ENCODE measurements at places on chromosomes 13 and 19. TPM values are rescaled to one million over a fixed set of nuclear protein-coding genes. Genes with fewer than 3 reads are reported as not detected.
A peak's percentile ranks its signal among the peaks of the same experiment; 100 is the strongest.

Gene SHANK1
- 0.56 TPM for total RNA-seq

- no peak for DNase-seq
Observed at GRCh38 chr19:7262470-7262869, 31.7 kb downstream of the INSR start.

GRCh38 chr19:58217607-58218391, 10.9 kb upstream of the ZNF544 start:
- no peak for DNase-seq

DNA sequence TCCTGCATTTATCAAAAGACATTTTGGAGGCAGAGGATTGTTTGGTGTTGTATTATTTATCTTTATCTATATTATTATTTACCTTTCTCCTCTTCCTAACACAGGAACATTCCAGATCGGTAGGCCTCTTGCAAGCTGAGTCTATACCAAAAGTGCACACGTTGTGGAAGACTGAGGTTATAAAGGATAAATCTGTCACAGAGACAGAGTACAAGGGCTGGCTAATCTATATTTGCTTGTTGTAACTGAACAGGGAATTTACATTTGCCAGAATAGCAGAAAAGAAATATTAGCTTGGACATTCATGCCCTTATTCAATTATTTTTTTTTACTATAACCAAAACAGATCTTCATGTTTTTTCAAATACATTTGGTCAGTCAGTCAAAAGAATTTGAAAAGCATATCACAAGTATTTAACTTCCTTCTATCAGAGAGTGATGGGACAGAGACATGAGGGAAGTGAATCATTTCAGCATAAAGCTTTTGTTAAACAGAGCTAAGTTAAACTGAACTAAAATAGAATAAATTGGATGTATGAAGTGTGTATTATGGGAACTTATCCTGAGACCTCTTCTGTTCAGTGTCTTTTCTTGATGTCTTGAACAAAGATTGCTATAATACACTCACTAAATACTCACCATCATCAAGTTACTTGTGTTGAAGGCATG, 352.5 kb downstream of the DNAJC15 start:
- DNase-seq = no peak

DNA sequence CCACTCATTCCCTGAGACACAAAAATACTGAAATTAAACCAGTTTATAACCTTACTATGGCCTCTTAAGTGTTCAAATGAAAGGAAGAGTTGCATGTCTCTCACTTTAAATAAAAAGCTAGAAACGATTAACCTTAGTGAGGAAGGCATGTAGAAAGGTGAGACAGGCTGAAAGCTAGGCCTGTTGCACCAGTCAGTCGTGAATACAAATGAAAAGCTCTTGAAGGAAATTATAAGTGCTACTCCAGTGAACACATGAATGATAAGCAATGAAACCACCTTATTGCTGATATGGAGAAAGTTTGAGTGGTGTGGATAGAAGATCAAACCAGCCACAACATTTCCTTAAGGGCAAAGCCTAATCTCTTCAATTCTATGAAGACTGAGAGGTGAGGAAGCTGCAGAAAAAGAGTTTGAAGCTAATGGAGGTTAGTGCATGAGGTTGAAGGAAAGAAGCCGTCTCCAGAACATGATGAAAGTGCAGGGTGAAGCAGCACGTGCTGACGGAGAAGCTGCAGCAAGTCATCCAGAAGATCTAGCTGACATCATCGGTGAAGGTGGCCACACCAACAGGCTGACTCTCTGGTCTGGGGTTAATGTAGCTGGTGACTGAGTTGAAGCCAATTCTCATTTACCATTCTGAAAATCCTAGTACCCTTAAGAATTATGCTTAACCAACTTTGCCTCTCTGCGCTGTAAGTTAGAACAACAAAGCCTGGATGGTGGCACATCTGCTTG, 94.5 kb upstream of the TEX29 start:
- DNase-seq = no peak

Gene BEST2
- not detected for total RNA-seq

Gene ZNF823
- 4.4 TPM for total RNA-seq

DNA sequence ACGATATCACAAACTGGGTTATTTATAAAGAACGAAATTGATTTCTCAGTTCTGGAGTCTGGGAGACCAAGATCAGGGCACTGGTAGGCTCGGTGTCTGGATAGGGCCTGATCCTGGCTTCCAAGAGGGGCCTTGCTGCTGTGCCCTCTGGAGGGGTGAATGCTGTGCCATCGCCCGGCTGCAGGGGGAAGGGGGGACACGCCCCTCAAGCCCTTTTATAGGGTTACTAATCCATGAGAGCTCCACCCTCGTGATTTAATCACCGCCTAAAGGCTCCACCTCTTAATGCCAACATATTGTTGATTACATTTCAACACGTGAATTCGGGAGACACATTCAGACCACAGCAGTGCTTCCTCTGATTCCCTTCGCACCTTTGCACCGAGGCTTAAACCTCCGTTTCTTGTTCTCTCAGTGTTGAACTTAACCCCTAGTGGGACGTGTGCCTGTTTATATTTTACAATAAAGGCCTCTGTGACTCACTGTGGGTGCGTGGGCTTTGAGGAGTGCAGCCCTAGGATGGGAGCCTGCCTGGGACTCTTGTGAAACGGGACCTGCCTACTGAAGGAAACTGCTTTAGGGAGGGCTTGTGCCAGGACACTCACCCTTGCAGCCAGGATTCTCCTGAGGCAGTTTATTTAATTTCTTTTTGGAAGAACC, 52.4 kb upstream of the SPATA13 start:
- no peak for DNase-seq

GRCh38 chr19:50626795-50627194, 12.9 kb downstream of the SYT3 start:
- DNase-seq = no peak

DNA sequence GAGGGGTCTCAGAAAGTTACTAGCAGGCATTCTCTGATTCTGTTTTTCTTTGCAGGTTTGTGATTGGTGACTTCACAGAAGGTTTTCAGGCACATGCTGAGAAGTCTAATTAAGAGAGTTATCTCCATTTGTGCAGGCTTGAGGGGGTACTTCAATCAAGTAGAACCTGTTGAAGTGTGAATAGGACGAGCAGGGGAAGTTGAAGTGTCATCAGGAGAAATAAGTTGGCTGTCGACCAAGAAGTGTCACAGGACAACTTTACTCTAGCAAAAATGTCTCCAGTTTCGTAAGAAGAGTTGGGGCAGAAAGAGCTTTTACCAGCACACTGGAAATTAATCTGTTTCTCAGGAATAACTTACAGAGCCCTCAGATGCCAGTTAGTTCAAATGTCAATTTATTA, 576.5 kb upstream of the SLITRK5 start:
- no peak for DNase-seq

DNA sequence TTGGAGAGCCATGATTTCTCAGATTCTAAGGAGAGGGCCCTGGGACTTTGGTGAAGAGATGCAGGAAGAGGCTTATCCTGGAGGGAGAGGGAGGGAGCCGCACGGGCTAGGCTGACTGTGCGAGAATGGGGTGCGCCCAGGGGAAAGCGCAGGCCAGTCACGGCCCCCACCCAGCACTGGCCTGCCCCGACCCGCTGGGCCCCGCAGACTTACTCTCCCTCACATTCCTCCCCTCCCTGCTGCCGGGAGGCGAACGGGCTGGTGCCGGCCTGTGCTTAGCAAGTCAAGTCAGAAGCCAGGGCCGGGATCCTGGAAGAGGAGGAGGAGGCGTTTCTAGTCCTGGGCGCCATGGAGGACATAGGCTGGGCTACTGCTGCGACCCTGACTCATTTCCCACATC, 120.0 kb downstream of the CRYL1 start:
- DNase-seq = no peak

DNA sequence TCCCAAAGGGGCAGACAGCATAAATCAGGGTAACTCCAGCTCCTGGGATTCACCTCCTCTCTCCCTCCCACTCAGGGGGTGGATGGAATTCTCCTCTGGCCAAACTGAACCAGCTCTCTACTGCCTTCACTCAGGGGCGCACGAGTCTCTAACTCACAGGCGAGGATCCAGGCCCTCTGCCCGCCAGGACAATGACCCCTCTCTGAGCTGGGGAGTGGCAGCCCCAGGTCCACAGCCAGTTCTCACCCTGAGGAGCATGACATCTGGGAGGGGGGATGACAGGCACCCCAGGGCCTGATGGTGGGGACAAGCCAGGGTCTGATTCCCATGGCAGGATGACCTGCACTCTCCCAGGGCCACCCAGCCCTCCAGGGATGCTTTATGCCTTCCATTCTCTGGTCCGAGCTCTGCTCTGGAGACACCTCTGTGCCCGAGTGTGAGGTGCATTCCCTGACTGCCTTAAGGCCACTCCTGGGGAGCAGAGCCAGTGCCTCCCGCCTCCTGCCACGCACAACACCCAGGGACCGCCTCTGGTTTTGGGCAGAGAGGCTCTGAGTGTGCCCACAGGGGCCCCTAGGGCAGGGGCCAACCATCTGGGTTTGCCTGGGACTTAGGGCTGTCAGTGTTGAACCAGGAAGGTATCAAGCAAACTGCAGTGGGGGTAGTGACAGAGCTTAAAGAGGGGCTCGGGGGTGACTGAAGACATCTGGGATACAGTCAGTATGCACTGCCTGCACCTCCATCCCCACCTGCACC, 66.2 kb downstream of the GNG7 start:
- DNase-seq = peak; percentile 23

Gene APOE
- 149 TPM for total RNA-seq

GRCh38 chr13:77047649-77048343, 20.8 kb upstream of the FBXL3 start:
- DNase-seq = no peak

Gene CEACAM8
- total RNA-seq = not detected

Gene HDGFL2
- 29.6 TPM for total RNA-seq

GRCh38 chr13:43128504-43128961, 105.1 kb downstream of the DNAJC15 start:
- peak; percentile 32 for DNase-seq

DNA sequence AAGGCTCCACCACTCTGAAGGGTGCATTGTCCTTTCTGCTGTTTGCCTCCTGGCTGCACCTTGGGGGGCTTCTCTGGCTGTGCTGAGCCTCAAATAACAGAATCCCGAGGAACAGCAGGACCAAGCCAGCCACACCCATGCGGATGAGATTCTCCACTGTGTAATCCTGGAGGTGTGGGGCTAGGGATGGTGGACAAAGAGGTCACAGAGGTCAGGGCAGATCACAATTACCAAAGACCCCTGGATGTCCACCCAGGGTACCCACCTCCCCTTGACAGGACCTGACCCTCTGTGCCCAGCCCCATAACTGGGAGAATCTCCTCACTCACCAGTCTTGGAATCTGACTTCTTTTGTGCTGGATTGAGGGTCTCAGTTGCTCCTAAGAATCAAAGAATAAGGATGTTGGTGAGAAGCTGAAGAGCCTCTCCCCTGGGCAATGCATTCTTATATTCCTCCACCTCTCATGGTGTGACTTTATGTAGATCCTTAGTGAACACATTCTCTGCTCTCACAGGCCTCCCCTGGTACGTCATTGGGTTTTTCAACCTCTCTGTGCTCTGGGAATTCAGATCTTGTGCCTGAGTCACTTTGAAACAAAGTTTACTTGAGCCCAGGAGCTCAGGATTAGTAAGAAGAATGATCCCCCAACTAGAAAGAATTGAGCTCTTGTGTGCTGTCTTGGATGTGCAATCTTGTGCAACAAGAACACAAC, 5.2 kb downstream of the LILRA4 start:
- no peak for DNase-seq

DNA sequence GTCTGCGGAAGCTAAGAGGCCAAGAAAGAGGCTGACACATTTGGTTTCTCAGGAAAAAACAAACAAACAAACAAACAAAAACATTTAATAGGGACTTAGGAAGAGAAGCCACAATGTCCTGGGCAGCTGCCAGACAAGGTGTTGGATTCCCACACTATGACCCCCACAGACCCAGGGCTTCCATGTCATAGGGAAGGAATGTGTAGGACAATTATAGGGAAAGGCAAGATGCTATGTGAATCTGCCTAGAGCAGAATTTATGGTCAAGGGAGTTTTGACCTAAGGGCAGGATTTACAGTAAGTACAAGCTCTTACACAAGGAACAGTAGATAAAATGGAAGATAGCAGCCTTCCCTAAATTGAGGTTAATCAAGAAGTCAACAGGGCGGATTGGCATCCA, 9.1 kb upstream of the CDADC1 start:
- no peak for DNase-seq

Gene BRSK1
- total RNA-seq = 4.0 TPM

DNA sequence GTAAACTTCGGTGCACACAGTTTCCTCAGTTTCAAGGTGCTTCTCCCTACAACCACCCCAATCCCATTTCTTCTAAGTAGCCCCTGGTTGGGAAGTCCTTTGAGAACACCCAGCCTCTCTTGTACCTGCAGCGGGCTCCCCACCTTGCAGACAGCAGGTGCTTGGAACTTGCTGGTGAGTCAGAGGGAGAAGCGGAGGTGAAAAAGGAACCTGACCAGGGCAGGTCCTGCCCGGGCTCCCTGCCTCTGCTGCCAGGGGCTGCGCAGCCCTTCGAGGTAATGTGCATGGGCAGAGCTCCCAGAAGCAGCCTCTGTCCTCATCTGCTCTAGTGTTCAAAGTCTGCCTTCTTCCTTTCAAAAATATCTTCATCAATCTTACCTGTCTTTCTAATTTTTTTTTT, 274.0 kb upstream of the SOX1 start:
- DNase-seq = no peak

DNA sequence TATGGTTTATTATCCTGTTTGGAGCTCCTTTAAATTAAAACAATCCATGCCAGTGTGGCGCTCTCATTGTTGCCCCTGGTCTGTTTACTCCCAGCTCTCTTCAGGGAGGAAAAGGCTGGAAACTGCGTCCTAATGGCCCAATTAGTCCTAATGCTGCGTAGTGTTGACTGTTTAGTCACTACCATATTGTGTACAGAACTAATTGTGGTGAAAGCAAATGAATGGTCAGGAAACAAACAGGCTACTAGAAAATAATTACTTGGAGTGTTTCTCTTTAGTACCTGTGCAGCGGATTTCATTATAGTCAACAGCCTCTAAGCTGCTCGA, 54.5 kb upstream of the MTIF3 start:
- DNase-seq = no peak

DNA sequence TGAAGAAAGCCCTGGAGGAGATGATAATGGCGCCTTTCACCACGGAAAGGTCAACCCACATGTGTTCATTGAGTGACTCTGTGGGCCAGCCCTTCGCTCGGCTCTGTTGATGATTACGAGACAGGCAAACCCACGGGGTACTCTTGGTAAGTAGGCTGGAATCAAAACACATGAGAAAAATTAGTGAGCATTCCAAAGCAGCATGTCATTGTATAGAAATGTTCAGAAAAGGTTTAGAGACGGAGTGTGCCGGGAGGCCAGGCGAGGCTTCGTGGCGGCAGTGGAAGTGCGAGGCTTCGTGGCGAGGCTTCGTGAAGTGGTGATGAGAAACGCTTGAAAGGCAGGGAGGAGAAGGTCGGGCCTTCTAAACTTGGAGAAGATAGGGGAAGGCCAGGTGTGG, 144.3 kb downstream of the ZNF536 start:
- no peak for DNase-seq

- DNase-seq = no peak
Observed at GRCh38 chr13:71591374-71591773, 275.6 kb downstream of the DACH1 start.

DNA sequence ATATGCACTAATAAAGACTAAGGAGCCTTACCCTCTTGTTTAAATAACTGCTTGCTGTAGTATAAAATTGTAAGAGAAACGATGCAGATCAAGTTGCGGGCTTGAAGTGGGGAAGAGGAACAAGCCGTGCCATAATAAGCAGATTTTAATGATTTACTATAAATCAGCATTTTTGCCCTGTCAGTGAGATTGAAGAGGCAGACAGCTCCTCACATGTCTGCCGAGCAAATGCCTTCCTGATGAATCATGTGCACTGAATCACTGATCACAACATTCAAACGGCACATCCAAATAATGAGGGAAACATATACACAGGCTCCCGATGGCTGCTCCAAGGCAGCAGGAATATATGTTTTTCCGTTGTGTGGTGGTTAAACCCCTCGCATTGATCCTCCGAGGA, 282.9 kb downstream of the TSHZ3 start:
- no peak for DNase-seq

Gene APLP1
- total RNA-seq = 25.3 TPM

Gene SYDE1
- 11.5 TPM for total RNA-seq
